ENCODE measurements at places on chromosomes 7 and 10. TPM values are rescaled to one million over a fixed set of nuclear protein-coding genes. Genes with fewer than 3 reads are reported as not detected.

- no peak for DNase-seq
These were observed 106.3 kb downstream of the NKX6-2 start for GRCh38 chr10:132679640-132680039.

GRCh38 chr7:1223196-1223981 lies 9.3 kb upstream of the UNCX start:
- peak; percentile 61 for DNase-seq

DNA sequence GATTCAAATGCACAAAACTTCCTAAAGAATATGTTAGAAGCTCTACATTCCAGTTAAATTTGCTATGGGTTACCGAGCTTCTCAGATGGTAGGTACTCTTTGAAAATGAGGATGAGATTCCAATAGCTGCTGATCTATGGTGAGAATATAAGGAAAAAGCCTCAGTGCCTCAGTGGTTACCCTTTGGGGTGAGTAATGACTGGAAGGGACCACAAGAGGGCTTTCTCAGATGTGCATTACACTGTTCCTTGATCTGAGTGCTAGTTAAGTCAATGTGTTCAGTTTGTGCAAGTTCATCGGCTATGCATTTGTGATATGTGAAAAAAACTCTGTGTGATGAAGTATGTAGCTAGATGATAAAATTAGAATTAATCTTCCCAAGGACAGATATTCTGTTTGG lies 3.5 kb downstream of the NRCAM start:
- DNase-seq, result peak; percentile 19

GRCh38 chr7:67484244-67484751 lies 487.7 kb downstream of the TYW1 start:
- DNase-seq, result peak; percentile 86

DNA sequence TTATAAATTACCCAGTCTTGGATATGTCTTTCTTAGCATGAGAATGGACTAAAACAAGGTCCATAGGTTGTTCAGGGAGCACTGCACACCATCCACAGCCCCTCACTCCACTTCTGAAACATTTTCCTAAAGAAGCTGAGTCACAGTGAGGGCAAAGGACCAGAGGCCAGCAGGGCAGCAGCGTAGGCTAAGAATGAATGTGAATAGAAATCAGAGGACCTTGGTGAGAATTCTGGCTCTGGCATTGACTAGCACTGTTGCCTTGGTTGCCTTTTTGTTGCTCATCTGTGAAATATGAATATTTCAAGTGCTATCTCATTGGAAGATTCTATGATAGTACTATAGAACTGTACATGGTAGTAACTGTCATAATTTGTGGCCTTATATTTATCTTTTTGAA lies 41.7 kb upstream of the TOMM7 start:
- DNase-seq, result no peak

GRCh38 chr7:92178928-92179924 lies at the start of gene LRRD1:
LRRD1 (minus strand) TSS chr7:92179142; CDS start chr7:92165202, 13,940 bp downstream.
- DNase-seq, result peak; percentile 95

- DNase-seq, result no peak
These were observed 4.4 kb upstream of the CUZD1 start for GRCh38 chr10:122849900-122850605.

GRCh38 chr7:36006636-36007229 lies 146.3 kb upstream of the EEPD1 start:
- no peak for DNase-seq

DNA sequence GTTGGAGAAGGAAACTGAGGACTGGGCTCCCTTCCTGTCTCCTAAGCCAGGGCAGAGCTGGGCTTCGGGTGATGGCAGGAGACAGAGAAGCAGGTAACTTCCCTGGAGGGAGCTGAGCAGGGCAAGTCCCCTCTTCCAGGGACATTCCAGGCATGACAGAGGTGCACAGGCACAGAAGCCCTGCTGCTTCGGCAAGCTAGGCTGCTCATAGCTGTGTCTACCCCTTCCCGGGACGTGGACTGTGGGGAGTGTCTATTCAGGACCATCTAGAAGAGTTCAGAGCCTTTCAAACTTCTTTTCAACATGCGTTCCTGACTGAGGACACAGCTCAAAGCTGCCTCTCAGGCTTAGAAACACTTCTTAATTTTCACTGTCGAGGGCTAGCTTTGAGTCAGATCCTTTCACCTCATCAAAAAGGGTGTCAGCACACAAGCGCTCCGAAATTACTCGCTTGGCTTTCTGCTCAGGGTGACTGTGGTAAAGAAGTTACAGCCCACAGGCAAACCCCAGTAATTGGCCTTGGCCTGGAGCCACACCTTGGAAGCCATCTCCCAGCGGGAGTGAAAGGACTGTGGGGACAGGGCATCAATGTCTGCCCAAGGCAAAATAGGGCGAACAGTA lies 63.7 kb upstream of the STEAP1B start:
- DNase-seq, result no peak

DNA sequence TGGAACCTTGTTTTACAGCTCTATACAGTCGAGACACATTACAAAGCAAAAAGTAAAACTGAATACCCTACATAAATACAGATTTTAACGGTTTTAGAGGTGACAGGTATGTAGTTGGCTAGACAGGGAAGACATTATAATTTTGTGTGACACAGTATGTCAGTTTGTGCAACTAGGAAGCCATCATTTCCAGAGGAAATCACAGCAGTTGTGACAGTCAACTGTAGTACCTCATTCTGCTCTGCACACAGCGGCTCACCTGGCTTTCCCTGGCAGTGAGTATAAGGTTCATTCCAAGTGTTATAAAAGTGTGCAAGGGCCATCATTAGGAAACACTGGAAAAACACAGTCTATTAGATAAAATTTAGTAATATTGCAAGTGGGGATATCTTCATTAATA lies 501.6 kb upstream of the PHF14 start:
- no peak for DNase-seq

- no peak for DNase-seq
These were observed 9.7 kb downstream of the TDRD1 start for GRCh38 chr10:114188900-114189299.

DNA sequence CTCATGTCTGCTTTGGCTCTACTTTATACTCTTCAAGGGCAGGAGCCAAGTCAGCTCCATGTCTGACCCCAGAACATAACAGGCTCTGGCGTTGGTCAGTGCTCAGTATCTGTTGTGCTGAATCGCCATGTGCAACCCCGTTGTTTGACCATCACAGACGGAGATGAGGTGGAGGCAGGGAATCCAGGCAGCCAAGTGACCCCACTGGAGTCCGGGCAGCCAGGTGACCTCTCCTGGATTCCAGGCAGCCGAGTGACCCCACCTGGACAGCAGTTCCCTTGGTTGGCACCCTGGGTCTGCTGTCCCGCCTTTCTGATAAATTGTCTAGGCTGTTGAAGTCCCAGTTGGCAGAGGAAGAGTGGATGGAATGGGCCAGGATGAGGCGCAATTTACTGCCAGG lies 232.2 kb downstream of the TCERG1L start:
- DNase-seq, result no peak

GRCh38 chr10:2949221-2949947 lies 118.0 kb upstream of the PFKP start:
- no peak for DNase-seq

DNA sequence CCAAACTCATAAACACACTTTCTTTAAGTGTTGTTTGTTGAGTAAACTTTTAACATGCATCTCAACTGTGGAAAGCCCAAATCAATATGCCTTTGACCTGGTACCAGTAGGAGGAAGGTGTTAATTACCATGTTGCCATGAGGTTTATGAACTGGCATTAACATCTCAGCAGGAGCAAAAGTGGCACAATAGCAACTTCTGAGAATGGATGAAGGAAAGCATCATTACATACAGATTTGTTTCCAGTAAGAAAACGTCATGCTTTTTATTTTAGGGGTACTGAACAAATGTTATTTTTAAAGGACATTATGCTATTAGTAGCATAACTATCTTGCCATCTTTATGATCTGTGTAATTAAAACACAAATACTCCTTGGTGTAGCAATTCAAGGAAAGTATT lies 51.1 kb downstream of the ARMC3 start:
- DNase-seq, result no peak

DNA sequence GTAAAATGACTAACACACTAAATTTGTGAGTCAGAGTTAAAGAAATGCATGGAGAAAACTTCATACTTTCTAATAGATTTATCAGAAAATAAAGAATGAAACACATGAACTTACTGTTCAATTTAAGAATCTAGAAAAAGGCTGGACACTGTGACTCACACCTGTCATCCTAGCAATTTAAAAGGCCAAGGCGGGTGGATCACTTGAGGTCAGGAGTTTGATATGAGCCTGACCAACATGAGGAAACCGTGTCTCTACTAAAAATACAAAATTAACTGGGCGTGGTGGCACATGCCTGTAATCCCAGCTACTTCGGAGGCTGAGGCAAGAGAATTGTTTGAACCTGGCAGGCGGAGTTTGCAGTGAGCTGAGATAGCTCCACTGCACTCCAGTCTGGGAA lies 1106.2 kb upstream of the LRRN3 start:
- no peak for DNase-seq

GRCh38 chr10:51092402-51092801 lies 18.1 kb downstream of the PRKG1 start:
- DNase-seq, result no peak

GRCh38 chr7:25260862-25261494 lies 32.7 kb upstream of the NPVF start:
- no peak for DNase-seq

- peak; percentile 40 for DNase-seq
These were observed 31.4 kb downstream of the ITPRIP start for GRCh38 chr10:104306897-104307296.

GRCh38 chr7:24713850-24714675 lies 43.2 kb downstream of the GSDME start:
- no peak for DNase-seq

GRCh38 chr7:1409555-1409954 lies 49.7 kb downstream of the MICALL2 start:
- DNase-seq, result peak; percentile 61

DNA sequence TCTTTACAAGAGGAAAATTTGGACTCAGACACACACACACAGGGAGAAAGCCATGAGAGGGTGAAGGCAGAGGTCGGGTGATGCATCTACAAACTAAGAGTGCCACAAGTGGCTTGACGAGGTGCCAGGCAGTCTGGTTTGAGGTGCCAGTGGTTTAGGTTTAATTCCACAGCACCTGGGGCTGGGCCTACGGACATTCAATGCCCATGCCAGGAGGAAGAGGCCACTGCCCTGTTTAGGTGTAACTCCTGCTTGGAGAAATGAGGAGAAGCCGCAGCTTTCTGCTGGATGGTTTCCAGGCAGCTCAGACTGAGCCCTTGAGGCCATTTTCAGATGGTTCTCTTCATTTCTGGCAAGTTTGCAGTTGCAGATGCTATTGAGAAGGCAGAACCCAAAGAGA lies 83.6 kb downstream of the HTR5A start:
- DNase-seq, result no peak

DNA sequence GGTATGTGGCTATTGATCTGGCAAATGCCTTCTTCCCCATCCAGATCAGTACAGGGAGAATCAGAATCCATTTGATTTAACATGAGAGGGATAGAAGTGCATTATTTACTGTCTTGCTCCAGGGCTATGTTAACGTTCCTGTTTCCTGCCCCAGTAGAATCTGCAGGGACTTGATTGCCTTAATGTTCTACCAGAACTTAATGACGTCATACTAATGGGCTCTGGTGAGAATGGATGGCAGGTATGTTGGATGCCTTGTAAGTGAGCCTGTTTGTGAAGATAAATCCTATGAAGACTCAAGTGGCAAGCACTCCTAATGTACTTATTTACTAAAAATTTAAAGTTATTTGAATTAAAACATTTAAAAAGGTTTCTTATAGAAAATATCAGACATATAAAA lies 44.5 kb upstream of the CHCHD3 start:
- DNase-seq, result no peak

DNA sequence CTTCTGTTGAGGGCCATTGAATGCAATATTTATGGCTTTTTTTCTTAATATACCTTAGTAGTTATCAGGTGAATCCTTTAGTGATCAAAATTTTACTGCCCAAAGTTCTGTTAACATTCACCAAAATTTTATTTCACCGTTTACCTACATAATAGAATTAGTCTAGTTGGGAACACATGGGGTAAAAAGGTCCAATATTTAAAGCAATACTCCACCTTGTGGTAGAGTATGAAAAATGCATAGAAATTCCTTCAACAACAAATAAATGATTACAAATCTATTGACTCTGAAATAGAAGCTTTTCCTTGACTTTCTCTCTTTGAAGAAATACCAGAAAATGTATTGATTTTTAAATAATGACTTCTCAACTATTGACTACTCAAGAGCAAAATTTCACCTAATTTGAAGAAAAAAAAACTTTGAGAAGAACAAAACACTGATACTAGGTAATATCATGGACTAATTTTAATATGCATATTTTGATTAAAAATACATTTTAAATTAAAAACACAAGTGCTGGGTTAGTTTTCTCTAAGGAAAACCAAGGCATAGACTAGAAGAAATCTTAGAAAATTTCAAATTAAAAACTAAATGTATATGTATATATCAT lies 43.3 kb downstream of the POLR1F start:
- DNase-seq, result no peak

DNA sequence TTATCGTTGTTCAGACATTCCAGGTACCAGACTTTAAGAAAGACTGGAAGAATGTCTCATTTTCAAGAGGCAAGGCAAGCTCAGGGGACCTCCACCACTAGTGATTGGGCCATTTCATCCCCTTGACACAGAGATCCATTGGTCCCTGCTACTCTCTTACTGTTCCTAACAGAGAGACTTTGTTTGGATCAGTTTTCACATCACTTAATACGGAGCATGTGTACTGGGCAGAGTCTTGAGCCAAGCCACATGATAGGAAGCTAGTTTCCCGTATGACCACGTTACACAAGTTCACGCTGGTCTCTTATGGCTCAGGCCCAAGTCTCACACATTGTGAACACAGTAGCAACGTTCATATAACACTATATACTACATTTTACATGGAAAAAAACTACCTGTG lies 269.9 kb downstream of the BAMBI start:
- no peak for DNase-seq

- DNase-seq, result no peak
These were observed 30.0 kb downstream of the MAP3K8 start for GRCh38 chr10:30463944-30464451.

Gene TRPV6
- total RNA-seq, result 4.4 TPM

Gene BAIAP2L1
- 18.8 TPM for total RNA-seq

Gene PDZD8
- 41.9 TPM for total RNA-seq

Gene ENTPD7
- total RNA-seq, result 16.1 TPM

Gene CPVL
- total RNA-seq, result 133 TPM

Gene IQUB
- 6.9 TPM for total RNA-seq

Gene GNAT3
- not detected for total RNA-seq

Gene GNB2
- total RNA-seq, result 265 TPM

Gene HYAL4
- total RNA-seq, result not detected

Gene BMPR1A
- total RNA-seq, result 37.4 TPM

Gene ACSL5
- 21.8 TPM for total RNA-seq

Gene MCU
- total RNA-seq, result 37.6 TPM

Gene ANKRD30A
- total RNA-seq, result not detected

Gene UCN3
- not detected for total RNA-seq

Gene PNLIPRP1
- total RNA-seq, result not detected
